ENCODE measurements at places on chromosomes 16 and 17.

- no peak for DNase-seq
Observed at GRCh38 chr16:86455116-86455515, 55.2 kb upstream of the FOXF1 start.

- no peak for DNase-seq
Observed at GRCh38 chr16:75455677-75456076, 8.8 kb downstream of the TMEM170A start.

- DNase-seq, result no peak
Observed at GRCh38 chr17:67718325-67718941, 697 bp downstream of the NOL11 start.

DNA sequence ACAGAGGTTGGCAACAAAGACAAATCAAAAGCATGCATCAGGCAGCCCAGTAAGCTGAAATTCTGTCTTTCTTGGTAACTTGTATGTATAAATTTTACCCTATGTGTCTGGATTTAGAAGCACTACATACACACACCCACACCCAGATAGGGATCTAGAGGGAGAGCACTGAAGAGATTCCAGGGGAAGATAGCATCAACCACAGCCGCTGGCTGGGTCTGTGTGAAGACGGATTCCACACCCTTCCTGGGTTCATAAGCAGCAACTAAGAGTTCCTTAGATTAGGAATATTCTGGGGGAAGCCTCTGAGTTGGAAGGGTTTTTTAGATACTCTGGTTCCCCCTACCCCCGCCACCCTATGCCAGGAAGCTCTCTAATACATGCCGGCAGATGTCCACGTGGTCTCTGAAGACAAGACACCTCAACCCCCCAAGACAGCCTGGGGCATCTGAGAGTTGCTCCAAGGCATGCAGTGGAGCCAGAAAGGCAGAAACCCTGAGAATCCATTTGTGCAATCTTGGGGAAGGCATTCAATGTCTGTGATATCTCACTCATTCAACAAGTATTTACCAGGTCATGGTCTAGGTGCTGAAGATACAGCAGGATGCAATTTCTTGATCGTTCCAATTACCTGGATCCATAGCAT is 86.4 kb downstream of the NOG start:
- DNase-seq, result no peak

DNA sequence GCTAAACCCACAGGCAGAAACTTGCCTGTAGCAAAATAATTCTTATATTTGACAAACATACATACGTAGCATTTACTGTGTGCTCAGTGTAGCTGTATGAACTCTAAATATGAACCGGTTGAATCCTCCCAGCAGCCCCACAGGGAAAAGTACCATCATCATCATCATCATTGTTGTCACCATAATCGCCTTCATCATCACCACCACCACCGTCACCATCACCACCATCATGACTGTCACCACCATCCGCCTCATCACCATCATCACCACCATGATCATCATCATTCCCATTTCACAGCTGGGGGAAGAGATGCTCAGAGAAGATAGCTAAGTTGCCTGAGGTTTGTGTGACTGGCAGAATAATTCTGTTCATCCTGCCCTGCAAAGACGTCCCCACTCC is 81.7 kb downstream of the IRF8 start:
- DNase-seq, result no peak

- DNase-seq, result no peak
Observed at GRCh38 chr17:14903854-14904253, 361.3 kb downstream of the PMP22 start.

GRCh38 chr16:25750488-25751216 is 58.9 kb downstream of the HS3ST4 start:
- DNase-seq, result no peak

- DNase-seq, result no peak
Observed at GRCh38 chr16:68300734-68301459, 9.8 kb downstream of the SLC7A6OS start.

- DNase-seq, result no peak
Observed at GRCh38 chr16:17850581-17851250, 380.0 kb upstream of the XYLT1 start.

GRCh38 chr17:31492880-31493655 is 101.6 kb downstream of the RAB11FIP4 start:
- peak; percentile 44 for DNase-seq

GRCh38 chr17:3972931-3973330 is 8.7 kb upstream of the ATP2A3 start:
- no peak for DNase-seq

GRCh38 chr17:42457107-42457792 is 1.4 kb upstream of the ATP6V0A1 start:
- no peak for DNase-seq

GRCh38 chr16:70582280-70582978 is 58.8 kb downstream of the SF3B3 start:
- DNase-seq, result no peak

DNA sequence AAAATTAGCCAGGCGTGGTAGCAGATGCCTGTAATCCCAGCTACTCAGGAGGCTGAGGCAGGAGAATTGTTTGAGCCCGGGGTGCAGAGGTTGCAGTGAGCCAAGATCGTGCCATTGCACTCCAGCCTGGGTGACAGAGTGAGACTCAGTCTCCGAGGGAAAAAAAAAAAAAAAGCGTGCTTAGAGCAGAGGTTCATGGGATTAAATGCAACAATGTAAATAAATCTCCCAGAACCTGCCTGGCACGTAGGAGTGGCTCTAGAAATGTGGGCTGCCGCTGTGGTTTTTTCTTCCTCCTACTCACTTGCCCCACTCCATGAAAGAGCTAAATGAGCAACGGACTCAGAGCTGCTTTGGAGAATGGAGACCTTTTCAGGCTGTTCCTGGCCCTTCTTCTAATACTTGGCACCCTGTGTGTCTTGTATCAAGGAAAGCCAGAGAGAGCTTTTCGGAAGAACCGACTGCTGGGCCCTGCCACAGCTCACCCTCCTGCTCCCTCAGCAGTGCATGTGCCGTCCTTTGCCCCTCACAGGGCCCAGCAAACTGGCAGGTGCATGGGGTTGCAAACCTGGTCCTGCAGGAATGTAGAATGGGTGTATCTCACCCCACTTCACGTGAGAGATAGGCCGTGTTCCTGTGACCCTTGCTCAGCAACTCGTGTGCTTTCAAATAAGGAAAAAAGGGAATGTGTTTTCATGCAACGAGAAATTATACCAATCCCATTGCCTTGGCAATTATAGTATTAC is 52.0 kb downstream of the LDHD start:
- no peak for DNase-seq

DNA sequence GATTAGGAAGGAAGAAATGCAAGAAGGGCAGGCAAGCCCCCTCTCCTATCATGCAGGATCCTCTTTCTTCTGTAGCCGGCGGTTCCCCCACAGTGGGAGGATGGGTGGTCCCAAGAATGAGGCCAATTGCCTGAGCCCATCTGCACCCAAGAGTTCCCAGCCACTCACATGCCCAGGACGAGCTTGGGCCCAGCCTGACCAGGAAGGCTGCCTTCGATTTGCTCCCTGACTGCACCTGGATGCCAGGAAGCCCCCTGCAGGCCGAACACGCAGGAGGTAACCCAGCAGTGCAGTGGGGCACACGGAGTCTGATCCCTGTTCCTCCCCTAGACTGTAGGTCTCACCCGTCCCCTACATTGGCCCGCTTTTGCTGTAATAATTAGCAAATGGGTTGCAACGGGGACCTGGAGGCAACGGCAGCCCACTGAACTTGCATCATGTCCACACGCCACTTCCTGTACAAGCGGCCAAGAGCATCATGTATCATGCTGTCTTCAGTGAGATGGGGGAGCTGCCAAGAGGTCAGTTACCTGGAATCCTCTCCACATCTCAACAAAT is 67.5 kb downstream of the AMFR start:
- DNase-seq, result no peak

DNA sequence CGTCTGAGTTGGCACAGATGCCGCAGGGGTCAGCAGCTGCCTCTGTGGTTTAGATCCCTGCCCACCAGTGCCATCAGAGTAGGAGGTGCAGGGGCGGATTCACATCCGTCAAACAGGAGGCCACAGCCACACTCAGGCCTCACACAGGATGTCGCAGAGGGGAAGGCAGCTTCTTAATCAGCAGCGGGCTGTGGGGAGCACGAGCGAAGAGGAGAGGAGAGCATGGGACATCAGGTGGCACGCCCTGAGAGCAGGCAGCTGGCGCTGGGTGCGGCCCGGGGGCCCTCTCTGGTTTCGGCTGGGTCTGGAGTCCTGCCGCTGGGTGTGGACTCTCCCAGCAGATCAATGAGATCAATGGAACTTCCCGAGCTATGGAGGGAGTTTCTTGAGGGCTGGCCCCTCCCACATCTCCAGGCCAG is 9.6 kb downstream of the LLGL2 start:
- DNase-seq, result no peak

DNA sequence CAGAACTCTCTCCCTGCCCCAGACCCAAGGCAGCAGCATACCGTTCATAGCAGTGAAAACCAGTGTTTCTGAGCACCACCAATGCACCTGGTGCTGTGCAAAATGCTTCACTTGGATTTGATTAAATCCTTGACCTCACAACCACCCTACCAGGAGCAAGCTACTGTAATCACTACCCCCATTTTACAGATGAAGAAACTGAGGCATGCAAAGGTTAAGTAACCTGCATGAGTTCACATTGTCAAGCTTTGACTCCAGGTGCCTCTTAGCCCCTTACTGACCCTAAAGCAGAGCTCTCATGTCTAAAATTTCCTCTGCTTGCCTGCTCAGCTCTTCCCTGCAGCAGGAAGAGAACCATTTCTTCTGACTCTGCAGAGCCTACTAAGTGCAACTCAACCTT is 34.2 kb upstream of the GOSR2 start:
- no peak for DNase-seq

- DNase-seq, result no peak
Observed at GRCh38 chr17:7413346-7413985, 5.8 kb downstream of the NLGN2 start.

DNA sequence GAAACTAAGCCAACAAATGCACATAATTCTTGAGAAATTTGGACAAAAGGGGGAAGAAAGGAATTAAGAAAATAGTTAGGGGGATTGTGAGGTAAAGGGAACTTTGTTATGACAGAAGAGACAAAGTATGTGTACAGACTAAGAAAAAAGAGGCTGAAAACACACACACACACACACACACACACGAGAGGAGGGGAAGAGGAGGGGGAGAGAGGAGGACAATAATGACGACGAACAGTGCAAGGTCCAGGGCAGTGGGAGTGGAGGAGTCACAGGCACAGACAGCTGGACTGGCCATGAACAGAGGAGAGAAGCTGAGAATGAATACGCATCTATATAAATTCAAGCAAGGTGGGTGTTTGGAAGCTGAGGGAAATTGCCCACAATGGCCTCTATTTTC is 44.6 kb downstream of the MARVELD3 start:
- no peak for DNase-seq

GRCh38 chr17:9843152-9844010 is 17.7 kb downstream of the GLP2R start:
- DNase-seq, result no peak

DNA sequence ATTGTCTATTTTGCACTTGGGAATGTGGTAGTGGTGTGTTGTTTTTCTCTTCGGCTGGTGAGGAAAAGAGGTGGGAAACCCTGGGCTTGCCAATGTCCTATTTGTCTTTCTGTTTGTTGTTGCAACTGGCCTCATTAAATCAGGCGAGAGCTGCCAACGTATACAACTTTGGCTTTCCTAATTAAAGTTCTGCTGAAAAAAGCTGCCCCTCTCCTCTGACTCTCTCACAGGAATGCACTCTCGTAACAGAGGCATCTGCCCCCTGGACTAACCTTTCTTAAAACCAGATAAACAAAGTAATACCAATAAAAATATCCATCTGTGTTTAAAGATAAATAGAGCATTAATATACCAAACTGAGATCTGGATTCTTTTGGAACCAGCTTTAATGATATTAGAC is 7.8 kb downstream of the CDRT15 start:
- no peak for DNase-seq

DNA sequence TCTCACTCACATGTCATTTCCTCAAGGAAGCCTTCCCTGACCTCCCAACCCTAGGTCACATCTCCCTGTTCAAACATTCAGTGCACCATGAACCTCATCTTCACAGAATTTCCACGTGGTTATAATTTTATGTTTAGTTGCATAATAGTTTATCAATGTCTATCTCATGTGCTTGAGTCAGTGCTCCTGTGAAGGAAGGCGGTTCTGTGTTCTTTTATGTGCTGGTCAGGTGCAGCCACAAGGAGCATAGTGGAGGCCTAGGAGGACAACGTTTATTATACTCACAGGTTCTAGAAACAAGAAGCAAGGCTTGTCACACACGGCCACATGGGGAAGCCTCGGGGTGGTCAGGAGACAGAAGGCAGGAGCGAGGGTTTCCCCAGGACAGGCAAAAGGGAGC is 34.5 kb upstream of the SCNN1B start:
- DNase-seq, result no peak

DNA sequence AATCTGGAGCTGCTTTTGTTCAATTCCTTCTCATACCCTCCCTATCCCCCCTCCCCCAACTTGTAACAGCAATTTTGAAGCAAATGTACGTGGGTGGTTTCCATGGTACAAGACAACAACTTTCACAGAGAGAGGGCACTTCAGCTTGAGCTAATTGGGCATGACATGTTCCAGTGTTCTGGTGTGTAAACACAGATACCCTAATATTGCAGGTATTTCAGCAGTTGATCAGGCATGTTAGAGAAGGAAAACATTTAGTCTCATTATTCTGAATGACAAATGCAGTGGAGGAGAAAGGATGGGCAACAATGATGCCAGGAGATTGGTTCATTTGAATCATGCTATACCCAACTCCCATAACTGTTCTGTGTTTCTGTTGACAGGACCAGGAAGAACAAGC is 137.5 kb downstream of the TRIM37 start:
- no peak for DNase-seq

GRCh38 chr17:80476877-80477646 is 655 bp upstream of the NPTX1 start:
- DNase-seq, result no peak

DNA sequence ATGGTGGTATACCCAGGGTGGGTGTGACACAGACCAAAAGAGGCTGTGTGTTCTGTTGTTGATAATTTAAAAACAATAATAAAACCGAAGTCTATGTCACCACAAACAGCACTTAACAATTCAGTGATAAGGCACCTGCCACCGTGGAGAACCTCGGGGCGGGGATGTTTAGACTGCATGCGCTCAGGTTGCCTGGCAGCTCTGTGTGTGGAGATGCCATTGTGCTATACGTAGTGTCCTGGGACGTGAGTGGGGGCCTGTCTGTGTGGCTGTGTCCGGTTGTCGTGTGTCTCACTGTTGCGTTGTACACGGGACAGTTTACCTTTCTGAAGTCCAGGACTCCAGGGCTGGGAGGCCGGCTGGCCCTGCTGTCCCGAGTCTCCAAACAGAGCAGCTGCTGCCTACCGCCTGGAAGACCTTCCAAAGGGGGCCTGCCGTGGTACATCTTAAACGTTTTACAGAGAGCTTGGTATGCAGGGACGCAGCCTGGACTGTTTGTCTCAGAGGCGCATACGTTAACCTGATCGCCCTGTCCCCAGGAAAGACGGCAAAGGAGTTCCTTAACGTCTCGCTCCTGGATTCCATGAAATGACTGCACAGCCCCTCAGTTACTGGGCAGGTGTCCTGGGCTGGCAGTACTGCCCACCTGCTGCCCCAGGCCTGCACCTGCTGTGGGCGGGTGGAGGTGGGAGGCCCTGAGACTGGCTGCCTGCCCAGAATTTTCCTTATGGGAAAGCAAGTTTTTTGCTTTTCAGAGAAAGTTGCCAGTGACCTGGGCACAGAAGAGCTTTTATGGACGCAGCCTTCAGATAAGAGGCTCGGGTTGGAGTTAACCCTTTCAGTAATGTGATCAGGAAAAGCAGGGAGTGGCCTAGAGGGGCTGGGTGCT is 19.0 kb downstream of the SPIRE2 start:
- DNase-seq, result no peak

GRCh38 chr17:11644265-11645212 is 46.3 kb downstream of the DNAH9 start:
- no peak for DNase-seq

GRCh38 chr17:29102741-29103181 is 59.8 kb downstream of the PIPOX start:
- no peak for DNase-seq

Measured in esophagus squamous epithelium (tissue), 5 donors.